ENCODE measurements at places on chromosomes 1 and 21. TPM values are rescaled to one million over a fixed set of nuclear protein-coding genes. Genes with fewer than 3 reads are reported as not detected.

DNA sequence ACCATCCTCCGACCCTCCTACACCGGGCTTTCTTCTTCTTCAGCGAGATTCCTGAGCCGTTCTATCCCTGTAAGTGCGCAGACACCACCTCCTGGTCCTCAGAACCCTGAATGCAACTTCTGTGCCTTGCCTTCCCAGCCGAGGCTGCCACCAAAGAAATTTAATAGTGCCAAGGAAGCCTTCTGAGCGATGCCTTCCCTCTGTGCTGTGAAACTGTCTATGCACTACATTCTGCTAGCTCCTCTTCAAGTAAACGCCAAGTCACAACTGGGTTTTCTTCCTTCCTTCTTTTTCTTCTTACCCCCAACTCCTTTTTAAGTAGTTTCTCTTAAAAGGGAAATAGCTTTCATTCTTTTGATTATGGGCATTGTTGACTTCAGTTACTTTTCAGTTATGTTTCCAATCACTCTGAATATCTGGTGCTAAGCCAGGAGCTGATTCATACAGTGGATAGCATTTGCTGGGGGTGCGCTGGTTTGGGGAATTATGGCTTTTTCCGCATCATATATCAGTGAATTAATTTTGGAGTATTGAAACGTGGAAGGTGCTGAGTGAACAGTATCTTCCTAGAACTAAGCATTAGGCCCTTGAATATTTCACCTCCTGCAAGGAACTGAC, 38.6 kb upstream of the GPR88 start:
- DNase-seq, result no peak

DNA sequence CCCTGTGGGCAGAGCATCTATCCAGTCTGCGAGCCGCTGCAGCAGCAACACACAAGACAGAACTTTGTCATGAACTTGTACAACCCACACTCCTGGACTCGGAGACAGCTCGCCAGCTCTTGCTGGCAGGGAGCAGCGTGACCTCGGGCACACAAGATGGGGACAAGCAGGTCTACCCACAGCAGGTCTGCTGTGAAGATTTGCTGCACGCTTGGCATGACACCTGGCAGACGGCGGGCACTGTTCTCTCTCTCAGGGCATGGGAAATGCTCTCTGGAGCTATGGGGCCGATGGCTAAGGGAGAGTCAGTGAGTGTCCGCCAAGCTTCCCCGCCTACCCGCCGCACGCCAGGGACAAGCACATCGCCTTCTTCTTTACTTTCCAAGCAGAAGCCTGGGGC, 90.0 kb downstream of the STUM start:
- DNase-seq, result no peak

GRCh38 chr21:37860416-37860815, 55.8 kb downstream of the KCNJ6 start:
- no peak for DNase-seq

DNA sequence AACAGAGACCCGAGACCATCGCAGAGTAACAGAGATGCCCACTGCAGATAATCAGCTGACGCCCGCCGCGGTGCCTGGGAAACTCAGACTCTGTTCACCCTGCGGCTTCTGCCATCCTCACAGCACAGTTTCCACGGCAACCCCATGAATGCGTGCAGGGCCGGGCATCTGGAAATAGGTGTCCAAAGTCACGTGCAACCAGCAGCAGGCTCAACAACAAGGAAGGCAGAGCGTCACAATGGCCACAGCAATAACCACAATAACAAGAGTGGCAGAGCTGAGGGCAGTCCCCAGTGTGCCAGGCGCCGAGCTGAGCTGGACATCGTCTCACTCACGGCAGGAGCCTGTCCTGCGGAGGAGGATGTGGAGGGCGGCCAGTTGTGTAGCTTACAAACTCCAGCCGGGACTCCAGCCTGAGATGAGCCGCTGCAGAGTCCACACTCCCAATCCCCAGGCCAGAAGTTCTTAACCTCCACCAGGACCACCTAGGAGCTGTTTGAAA, 102.0 kb downstream of the CRYAA start:
- no peak for DNase-seq

LRRC8B gene
- polyA plus RNA-seq, result 3.2 TPM

NCF2 gene
- 4.9 TPM for polyA plus RNA-seq

OPRD1 gene
- not detected for polyA plus RNA-seq

LRRC53 gene
- polyA plus RNA-seq, result not detected

DNA sequence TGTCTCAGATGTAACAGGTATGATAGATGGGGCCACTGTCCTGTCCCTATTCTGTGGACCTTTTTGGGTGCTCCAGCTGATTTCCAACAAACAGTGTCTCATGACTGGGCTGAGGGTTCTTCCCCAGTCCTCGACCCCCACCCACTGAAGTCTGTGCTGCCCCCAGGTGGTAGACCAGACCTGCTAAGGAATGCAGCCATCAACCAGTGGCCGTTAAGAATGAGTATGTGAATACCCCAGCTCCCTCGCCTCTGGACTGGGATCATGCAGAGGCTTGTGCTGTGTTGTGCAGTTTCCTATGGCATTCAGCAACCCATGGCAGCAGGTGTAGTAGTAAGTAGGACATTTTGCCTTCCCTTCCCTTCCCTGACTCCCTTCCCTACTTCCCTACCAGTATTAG, 183.1 kb upstream of the KAZN start:
- no peak for DNase-seq

TAS1R1 gene
- polyA plus RNA-seq, result 0.04 TPM

S100A5 gene
- polyA plus RNA-seq, result 0.57 TPM

- no peak for DNase-seq
Measured at GRCh38 chr1:1318131-1318652, 6.3 kb downstream of the INTS11 start.

DNA sequence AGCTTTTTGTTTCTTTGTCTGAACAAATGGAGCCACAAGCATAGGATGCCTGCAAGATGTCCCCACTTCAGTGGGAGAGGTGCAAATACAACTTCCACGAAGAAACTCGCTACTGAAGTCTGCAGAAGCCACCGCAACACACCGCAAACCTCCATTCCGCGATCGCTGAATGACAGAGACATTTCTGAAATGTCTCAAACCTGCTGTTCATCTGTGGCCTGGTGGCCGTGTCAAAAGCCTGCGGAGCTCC, 1.0 kb downstream of the TP53BP2 start:
- no peak for DNase-seq

C8B gene
- polyA plus RNA-seq, result not detected

DNA sequence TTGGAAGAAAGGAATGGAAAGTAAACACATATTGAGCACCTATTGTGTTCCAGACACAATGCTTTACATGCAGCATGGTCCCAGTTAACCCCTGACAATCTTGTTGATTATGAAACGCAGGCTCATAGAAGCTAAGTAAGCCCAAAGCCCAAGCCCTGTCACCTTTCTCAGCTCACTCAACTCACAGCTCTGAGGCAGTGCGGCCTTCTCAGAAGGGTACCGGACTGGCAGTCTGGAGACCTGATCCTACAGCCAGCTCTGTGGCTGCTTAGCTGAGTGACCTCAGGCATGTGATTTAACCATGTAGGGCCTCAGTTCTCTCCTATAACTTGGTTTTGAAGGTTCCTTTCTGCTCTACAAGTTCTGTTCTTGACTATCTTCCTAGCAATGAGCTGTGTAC, 464 bp upstream of the RNASEL start:
- no peak for DNase-seq

GRCh38 chr1:158496374-158496773, 24.4 kb downstream of the OR10R2 start:
- DNase-seq, result no peak
